Spleen (tissue), 13 donors: ENCODE measurements at places on chromosomes 13 and 19. TPM values are rescaled to one million over a fixed set of nuclear protein-coding genes. Genes with fewer than 3 reads are reported as not detected.

GFY gene
- total RNA-seq = not detected

GAPDHS gene
- total RNA-seq = not detected

ATP1A3 gene
- 0.72 TPM for total RNA-seq

SHISA2 gene
- 1.5 TPM for total RNA-seq

ADGRE3 gene
- total RNA-seq = 2.1 TPM

ZNF460 gene
- 60.8 TPM for total RNA-seq

DNA sequence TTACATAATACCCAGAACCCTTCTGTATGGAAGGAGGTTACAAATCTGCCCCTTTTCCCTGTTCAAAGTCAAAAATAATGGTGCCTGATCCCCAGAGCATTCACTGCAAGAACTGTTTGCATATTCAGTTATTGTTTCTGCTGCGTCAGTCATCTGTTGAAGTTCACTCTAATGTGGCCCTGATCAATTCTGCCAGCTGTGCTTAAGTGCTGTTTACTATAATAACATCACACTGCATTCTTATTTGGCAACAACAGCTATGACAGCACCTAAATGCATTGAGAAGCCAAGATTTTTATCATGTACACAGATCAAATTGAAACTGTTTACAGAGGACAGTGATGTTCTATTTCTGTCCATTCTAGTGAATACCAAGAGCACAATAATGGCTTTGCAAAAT lies 115.9 kb downstream of the DACH1 start:
- H3K27me3 ChIP-seq = no peaks in the 10 kb centered on the region
- no peak overlapping the region for H3K4me3 ChIP-seq

DNA sequence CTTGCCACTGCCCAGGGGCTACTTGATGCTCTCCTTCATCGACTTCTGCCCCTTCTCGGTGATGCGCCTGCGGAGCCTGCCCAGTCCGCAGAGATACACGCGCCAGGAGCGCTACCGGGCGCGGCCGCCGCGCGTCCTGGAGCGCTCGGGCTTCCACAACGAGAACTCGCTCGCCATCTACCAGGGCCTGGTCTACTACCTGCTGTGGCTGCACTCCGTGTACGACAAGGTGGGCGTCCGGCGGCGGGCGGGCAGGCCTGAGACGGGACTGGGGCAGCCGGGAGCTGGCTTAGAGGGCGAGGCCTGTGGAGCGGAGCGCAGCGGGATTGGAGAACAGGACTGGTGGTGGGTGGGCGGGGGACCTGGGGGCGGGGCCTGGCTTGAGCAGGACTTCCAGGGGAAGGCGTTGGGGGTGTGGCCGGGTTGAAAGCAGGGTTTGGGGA lies 12.7 kb upstream of the PSMD8 start:
- DNase-seq = peak; percentile 89
- H3K27me3 ChIP-seq = peaks cover 58% of the 10 kb centered on the region
- H3K4me3 ChIP-seq = peak overlapping the region; percentile 72
- peaks cover 8% of the 10 kb centered on the region for H3K4me1 ChIP-seq
- H3K36me3 ChIP-seq = no peaks in the 10 kb centered on the region

DNA sequence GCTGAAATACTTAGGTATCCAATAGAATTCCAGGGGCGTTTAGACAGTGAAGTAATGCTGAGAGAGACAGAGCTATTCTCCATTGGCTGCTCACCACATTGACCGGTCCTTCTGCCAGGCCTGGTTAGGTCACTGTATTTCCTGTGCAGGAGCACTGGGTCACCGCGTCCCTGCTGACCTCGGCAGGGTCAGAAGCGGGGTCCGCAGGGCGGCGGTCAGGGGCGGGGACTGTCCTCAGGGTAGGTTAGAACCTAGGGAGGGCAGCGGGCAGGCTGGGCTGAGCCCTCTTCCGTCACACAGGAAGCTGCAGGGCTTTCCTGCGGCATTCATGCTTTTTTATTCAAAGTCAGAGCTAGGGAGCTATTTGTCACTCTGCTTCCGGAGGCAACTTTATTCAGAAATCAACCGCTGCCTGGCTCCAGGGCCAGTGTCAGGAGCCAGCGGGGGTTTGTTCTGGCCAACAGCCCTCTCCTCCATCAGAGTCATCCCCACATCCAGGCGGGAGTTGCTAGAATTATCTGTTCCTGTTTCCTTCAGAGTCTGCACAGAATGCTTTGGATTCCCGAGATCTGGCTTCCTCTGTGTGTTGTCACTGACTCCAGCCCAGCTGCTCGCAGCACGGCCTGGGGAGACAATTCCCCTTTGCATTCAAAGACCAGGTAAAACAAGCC lies 81.2 kb upstream of the WASF3 start:
- DNase-seq = no peak
- no peak overlapping the region for H3K27ac ChIP-seq
- no peak overlapping the region for H3K4me3 ChIP-seq
- no peaks in the 10 kb centered on the region for H3K27me3 ChIP-seq

GRCh38 chr13:48738311-48738710 lies 84.6 kb downstream of the CYSLTR2 start:
- no peak for DNase-seq
- peaks cover 8% of the 10 kb centered on the region for H3K4me1 ChIP-seq
- no peaks in the 10 kb centered on the region for H3K36me3 ChIP-seq
- H3K4me3 ChIP-seq = no peak overlapping the region
- H3K27ac ChIP-seq = peak overlapping the region; percentile 52
- H3K27me3 ChIP-seq = no peaks in the 10 kb centered on the region

GRCh38 chr19:42178791-42179674 lies 38.4 kb downstream of the DEDD2 start:
- no peak overlapping the region for H3K4me3 ChIP-seq
- peaks cover 71% of the 10 kb centered on the region for H3K27me3 ChIP-seq
- H3K36me3 ChIP-seq = no peaks in the 10 kb centered on the region
- peaks cover 58% of the 10 kb centered on the region for H3K4me1 ChIP-seq
- H3K27ac ChIP-seq = no peak overlapping the region
- no peak for DNase-seq

GRCh38 chr13:39602277-39602613 lies 748 bp downstream of the LHFPL6 start:
- H3K4me1 ChIP-seq = no peaks in the 10 kb centered on the region
- H3K36me3 ChIP-seq = no peaks in the 10 kb centered on the region
- H3K27ac ChIP-seq = peak overlapping the region; percentile 82
- no peak for DNase-seq
- H3K4me3 ChIP-seq = peak overlapping the region; percentile 64
- H3K27me3 ChIP-seq = peaks cover 21% of the 10 kb centered on the region

DNA sequence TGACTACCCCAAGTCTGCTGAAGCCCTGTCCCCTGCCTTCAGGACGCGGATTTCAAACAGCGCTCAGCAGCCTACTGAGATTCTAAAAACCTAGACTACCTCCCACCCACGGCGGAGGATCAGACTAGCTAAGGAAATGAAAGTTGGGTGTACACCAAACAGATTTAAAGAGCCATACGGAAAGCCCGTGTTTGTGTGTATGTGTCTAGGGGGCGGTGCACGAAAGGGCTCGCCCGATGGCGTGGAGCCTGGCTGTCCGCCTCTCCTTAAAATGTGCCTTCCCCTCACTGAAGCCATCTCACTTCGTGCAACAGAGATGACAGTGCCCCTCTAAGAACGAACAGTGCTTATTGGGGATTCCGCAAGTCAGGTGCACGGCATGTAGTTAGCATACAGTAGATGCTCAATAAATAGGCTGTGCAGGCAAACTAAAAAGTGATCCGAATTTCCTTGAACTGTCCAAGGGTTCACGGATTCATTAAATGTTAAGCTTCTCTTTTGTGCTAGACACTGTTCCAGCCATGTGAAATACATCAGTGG lies 639 bp downstream of the LENG1 start:
- H3K36me3 ChIP-seq = peaks cover 44% of the 10 kb centered on the region
- H3K27me3 ChIP-seq = no peaks in the 10 kb centered on the region
- no peak for DNase-seq
- peaks cover 50% of the 10 kb centered on the region for H3K4me1 ChIP-seq

DNA sequence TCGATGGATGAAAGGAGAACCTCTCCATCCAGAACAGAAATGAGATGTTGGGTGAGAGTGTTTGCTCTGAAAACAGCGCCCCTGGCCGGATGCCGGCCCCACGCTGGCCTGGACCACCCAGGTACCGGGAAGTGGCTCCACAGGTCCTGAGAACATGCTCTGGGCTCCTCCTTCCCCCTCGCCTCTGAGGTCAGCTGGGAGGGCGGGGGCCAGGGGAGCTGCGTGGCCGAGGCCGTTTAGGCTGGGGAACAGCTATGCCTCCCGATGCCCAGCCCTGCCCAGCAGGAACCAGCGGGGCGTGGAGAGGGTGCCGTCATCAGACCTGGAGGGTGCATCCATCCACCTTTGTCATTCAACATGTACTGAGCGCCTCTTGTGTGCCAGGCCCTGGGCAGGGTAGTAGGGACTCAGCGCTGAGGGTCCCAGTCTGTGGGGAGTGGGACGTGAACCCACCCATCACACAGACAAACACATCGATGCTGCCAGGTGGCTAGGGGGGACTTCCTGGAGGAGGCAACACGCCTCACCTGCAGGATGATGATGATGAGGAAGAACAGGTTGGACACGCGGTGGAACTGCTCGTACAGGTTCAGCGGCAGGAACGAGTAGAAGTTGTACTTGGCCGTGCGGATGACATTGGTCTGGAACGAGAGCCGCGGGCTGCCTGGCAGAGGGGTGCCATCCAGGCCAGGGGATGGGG lies 4.2 kb downstream of the ATP8B3 start:
- peaks cover 16% of the 10 kb centered on the region for H3K4me1 ChIP-seq
- H3K4me3 ChIP-seq = no peak overlapping the region
- no peak overlapping the region for H3K27ac ChIP-seq
- no peaks in the 10 kb centered on the region for H3K36me3 ChIP-seq
- no peak for DNase-seq
- no peaks in the 10 kb centered on the region for H3K27me3 ChIP-seq

DNA sequence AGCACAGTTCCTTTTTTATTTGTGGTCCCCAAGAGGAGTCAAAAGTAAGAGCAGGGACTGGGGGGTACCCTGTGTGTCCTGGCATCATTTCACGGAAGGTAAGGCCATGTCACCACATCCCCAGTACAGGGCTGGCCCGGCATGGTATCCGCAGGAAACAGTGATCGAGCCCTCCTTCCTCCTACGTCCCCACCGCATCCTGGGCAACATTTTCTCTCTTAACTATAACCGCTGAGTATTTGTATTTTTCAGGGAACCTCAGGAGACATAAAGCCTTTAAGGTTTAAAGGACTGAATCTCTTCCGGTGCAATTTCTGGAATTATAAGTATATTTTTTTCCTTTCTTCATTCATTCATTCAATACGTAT lies 13.6 kb upstream of the LATS2 start:
- H3K36me3 ChIP-seq = no peaks in the 10 kb centered on the region
- no peak for DNase-seq
- peaks cover 7% of the 10 kb centered on the region for H3K4me1 ChIP-seq
- H3K27ac ChIP-seq = peak overlapping the region; percentile 87
- H3K4me3 ChIP-seq = peak overlapping the region; percentile 51

DNA sequence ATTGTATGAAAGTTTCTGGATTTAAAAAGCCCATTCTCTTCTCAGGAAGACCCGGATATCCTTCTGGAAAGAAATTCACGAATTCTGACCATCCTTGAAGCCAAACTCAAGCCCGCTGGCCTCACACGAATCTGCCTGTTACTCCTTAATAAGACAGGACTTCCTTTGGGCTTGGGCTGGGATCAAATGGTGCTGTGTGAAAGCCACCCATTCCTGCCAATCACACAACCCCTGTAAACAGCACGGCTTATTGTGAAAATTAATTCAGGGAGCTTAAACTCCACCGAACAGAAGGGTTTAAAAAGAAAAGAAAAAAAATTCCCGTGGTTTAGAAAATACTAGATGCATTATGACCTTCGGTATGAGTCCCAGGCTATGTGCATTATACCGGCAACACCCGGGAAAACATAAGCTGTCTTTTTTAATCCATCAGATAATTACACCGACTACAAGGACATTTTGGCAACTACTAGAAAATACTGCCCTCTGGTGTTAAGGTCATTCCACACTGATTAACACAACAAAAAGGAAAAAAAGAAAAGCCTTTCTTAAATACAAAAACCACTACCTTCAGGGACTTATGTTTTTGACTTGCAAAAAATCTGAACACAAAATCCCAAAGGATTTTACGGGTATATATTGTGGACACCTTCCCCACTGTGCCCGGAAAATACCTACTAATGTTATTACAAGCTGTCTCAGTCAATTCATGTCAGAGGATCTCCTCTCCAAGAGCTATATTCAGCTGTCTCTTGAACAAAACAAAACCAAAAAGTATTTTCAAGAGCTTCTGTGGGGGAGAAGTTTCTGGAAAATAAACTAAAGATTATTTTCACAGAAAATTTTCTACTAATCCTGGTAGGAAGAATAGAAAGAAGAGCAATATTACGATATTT lies 76.0 kb upstream of the LSM14A start:
- no peaks in the 10 kb centered on the region for H3K36me3 ChIP-seq
- no peak overlapping the region for H3K27ac ChIP-seq
- H3K27me3 ChIP-seq = peaks cover 4% of the 10 kb centered on the region
- peaks cover 3% of the 10 kb centered on the region for H3K4me1 ChIP-seq

DNA sequence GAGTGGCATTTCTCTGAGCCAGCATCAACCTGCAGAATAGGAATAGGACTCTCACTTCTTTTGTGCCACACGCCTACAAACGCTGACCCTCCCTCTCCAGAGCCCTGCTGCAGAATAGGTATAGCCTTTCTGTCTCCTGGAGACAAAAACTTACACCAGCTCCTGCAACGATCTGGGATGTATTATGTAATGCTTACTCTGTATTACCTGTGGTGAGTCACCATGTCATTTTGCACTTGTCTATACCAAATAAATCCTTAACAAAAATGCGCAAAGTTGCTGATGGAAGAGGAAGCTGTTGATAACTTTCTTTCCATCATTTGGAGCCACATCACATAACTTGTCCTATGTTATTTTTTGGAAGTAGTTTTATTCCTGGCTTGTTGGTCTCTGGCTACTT lies 155.8 kb upstream of the FNDC3A start:
- H3K36me3 ChIP-seq = no peaks in the 10 kb centered on the region
- H3K4me1 ChIP-seq = peaks cover 12% of the 10 kb centered on the region
- H3K4me3 ChIP-seq = no peak overlapping the region
- no peak overlapping the region for H3K27ac ChIP-seq

DNA sequence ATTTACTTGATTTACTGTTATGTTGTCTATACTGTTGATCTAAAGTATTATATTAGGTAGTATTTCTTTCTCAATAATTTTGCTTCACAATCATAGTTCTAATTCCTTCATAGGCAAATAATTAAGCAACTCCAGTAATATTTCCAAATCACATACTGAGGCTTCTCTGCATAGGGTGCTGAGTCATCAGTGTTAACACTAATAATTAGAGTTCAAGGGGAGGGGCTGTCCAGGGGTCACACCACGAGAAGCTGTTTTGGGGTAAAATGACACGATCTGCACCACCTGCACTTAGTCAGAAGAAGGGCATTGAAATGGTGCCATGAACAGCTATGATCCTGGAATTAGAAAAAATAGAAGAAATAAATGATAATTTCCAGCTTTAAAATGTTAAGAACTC lies 1230.9 kb upstream of the SLC10A2 start:
- no peaks in the 10 kb centered on the region for H3K27me3 ChIP-seq
- H3K36me3 ChIP-seq = no peaks in the 10 kb centered on the region
- H3K4me3 ChIP-seq = no peak overlapping the region
- H3K27ac ChIP-seq = no peak overlapping the region

GRCh38 chr13:79481685-79482052 lies 714 bp downstream of the NDFIP2 start:
- H3K27me3 ChIP-seq = peaks cover 32% of the 10 kb centered on the region
- H3K4me3 ChIP-seq = peak overlapping the region; percentile 57
- H3K36me3 ChIP-seq = no peaks in the 10 kb centered on the region

GRCh38 chr19:13195678-13196077 lies 45.5 kb downstream of the IER2 start:
- peaks cover 31% of the 10 kb centered on the region for H3K4me1 ChIP-seq
- no peaks in the 10 kb centered on the region for H3K36me3 ChIP-seq
- no peaks in the 10 kb centered on the region for H3K27me3 ChIP-seq
- H3K4me3 ChIP-seq = no peak overlapping the region
- H3K27ac ChIP-seq = no peak overlapping the region
- DNase-seq = peak; percentile 85

GRCh38 chr13:83272076-83272475 lies 610.2 kb downstream of the SLITRK1 start:
- H3K27me3 ChIP-seq = no peaks in the 10 kb centered on the region
- DNase-seq = no peak
- no peaks in the 10 kb centered on the region for H3K36me3 ChIP-seq
